ENCODE measurements at places on chromosomes 13 and 19.

GRCh38 chr19:42333975-42334696, 8.7 kb downstream of the MEGF8 start:
- no peak for DNase-seq

DNA sequence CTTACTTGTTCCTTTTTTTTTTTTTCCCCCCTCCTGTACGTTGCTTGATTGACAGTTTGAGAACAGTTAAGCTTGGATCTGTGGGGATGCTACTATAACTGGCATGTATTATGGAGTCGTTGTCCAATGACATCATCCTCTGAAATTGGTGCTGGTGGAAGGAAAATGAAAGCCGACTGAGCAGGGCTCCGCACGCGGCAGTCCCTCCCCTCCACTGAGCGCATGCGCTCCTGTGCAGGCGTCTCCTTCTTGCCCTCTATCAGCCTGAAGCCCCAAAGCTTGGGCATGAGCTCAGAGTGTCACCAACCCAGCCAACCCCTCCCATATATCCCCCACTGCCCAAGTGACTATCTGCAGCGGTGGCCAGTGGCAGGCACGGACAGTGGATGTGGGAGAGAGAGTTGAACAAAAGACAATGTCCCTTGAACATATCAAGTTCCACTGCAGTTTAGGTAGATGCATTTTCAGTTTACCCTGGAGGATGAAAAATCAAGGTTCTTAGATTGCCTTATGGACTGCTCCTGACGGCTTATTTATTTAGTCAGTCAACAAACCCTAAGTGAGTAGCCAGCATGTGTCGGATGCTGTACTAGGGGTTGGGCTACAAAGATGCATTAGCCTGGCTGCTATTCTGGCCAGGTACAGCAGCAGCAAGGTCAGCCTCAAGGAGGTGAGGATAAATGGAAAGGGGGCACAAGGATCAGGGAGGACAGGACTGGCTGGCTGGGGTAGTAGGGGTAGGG, 20.8 kb downstream of the MBNL2 start:
- DNase-seq = peak; percentile 38

GRCh38 chr13:20700288-20700687, 3.2 kb upstream of the IL17D start:
- DNase-seq = no peak

GRCh38 chr13:94702181-94703041, 9.9 kb downstream of the SOX21 start:
- DNase-seq = no peak

DNA sequence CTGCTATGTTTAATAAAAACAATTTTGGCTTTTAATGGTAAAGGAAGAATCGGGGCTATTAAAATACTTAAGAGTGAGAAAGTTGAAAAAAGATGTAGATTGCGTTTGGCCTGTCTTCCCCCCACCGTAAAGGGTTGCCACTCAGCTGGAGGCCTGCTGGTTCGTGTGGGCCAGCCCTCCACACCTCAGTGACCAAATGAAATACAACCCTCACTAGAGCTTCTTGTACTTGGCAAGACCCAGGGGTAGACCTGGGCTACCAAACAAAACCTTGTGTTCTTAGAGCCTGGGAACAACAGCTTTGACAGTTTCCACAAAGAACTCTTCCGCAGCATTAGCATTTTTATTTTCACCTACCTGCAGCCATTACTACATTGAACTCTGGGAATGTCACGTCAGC, 152.8 kb upstream of the PABPC3 start:
- no peak for DNase-seq

DNA sequence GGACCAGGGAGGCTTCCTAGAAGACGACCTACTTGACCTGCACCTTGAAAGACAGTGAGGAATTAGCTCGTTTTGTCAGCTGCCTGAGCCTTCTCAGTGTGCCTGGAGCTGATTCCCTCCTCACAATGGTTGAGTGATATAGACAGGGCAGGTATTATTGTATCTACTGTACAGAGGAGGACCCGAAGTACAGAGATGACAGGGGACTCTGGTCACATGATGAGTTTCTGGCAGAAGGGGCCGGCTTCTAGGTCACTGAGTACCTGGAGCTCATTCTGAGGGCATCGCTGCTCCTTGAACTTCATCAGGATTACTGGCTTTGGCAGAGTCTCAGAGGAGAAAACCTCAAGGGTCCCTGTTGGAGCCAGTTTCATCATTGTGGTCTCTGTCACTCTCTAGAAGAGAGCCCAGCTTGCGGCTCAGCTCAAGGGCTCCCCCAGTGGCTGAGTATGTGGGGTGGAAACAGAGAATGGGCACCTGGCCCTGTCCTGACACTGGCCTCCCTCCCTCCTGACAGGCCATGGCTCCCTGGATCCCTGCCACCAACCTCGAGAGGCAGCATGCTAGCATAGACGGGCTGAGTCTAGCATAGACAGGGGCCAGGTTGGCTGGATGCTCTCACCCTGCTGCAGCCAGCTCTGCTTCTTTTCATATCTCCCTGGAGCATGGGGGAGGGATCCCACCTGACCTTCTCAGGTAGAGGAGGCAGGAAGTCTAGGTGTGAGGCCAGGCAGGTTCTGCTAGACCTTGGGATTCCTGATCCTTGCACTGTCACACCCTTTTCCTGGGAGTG, 38.7 kb downstream of the NFIX start:
- DNase-seq = no peak

GRCh38 chr13:52455677-52456041, 381 bp downstream of the CKAP2 start:
- peak; percentile 50 for DNase-seq

GRCh38 chr19:30804751-30805150, 432.6 kb downstream of the ZNF536 start:
- DNase-seq = no peak

- no peak for DNase-seq
Observed at GRCh38 chr13:114015111-114015968, 41.5 kb upstream of the C13orf46 start.

DNA sequence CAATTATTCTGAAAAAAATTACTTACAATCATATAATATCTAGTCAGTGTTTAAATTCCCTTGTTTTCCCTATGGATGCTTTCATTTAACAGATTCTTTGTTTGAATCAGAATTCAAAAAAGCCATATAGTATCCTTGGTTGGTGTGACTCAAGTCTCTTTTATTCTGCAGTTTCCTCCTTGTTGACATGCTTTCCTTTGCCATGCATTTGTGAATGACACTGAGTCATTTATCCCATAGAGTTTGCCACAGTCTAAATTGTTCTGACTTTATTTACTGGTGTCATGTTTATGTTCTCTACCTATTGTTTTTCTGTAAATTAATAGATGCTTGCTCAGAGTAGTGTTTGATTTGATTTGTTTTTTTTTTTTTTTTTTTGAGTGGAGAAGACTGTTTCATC, 893.8 kb upstream of the SLC10A2 start:
- DNase-seq = peak; percentile 70

- peak; percentile 73 for DNase-seq
Observed at GRCh38 chr19:12092065-12092867, 27.7 kb downstream of the ZNF844 start.

- DNase-seq = no peak
Observed at GRCh38 chr19:50817941-50818858, 5.4 kb downstream of the KLK1 start.

DNA sequence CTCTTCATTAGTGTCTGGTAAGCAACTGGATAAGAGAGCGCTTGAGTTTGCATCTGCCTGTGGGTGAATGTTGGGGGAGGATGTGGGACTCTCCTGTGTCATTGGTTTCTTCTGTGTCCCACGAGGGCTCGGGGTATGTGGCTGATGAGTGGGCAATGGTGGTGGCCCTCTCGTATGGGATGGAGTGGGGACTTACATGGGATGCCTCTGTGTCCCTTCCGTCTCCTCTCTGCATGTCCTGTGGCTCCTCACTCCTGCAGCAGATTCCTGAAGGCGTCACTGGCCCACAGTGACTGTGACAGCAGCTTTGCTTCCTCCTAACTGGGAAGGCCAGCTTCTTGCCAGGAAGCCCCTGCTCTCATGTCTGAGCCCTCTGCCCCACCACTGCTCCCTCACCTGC, 2.6 kb upstream of the LRP3 start:
- no peak for DNase-seq

GRCh38 chr19:43300876-43301765, 31.8 kb upstream of the PSG9 start:
- peak; percentile 4 for DNase-seq

DNA sequence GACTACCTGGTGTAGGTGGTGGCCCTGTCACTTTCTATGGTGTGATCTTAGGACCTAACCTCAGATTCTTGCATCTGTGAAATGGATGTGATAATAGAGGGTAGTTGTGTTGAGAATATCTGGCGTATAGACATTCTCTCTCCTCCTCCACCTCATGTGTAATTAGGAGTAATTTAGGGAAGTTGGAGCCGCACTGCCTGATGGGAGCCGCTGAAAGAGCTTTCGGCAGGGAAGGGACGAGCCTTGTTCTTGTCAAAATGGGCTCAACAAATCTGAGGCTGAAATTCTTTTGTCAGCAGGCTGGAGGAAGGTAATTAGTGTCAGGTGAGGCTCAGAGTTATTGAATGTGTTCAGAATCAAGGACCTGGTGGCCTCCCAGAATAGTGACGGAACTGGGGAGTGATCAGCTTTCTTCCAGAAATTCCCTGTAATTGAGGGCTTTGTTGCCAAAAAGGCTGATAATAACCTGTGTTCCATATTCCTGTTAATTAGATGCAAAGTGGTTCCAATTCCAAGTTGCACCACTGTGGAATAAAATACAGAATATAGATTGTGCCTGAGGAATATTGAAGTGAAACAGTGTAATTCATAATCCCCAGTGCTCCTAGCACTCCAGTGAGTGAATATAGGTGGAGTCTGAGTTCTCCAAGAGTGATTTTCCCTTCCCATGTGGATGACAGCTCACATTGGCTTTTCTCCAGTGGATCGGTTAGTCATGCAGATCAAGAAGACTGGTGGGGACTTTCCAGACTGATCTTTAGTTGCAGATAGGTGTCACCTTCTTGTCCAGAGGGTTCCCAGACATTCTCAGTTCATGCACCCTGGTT, 47.5 kb downstream of the SPATA13 start:
- peak; percentile 51 for DNase-seq

- peak; percentile 21 for DNase-seq
Observed at GRCh38 chr19:29942404-29943261, 594 bp downstream of the URI1 start.

DNA sequence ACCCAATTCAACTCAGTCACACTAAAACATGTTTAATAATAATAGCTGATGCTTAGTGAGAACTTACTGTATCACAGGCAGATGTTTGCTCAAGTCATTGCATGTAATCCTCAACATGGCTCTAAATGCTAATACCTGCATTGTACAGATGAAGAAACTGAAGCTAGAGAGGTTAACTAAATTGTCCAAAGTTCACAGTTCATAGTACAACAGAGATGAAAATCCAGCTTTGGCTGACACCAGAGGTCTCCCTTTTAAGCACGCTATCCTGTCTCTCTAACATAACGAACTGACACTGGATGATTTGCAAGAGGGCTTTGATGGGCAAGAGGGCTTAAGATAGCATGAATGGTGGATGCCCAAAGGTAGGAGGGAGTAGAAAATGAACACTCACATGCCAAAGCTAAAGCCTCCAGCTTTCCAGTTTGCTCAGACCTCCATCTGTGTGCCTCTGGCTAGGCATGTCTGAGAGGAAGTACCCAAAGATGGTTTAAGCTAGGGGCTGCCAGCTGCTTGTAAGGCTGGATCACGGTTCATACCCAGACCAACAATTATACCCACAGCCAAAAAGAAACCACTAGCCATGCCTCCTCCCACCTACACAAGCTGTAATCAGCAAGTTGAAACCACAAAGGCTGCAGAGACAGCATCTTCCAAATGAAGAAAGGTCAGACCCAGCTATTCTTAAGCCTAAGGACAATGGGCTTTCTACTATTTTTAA, 196.9 kb upstream of the UBL3 start:
- no peak for DNase-seq

DNA sequence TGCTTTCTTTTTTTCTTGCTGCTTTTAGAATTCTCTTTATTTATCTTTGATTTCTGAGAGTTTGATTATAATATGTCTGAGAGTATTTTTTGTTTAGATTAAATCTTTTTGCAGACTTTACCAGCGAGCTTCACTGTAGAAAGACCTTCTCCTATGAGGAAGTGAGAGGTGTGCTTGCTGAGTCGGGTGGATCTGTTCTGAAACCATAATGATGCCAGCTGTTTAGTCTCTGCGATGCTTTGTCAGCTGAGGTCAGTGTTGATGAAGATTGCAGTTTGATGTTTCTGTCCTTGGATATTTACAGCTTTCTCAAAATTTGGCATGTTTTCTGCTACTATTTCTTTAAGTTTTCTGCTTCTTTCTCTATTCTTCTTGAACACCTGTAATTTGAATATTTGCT, 309.1 kb upstream of the SLITRK6 start:
- no peak for DNase-seq

DNA sequence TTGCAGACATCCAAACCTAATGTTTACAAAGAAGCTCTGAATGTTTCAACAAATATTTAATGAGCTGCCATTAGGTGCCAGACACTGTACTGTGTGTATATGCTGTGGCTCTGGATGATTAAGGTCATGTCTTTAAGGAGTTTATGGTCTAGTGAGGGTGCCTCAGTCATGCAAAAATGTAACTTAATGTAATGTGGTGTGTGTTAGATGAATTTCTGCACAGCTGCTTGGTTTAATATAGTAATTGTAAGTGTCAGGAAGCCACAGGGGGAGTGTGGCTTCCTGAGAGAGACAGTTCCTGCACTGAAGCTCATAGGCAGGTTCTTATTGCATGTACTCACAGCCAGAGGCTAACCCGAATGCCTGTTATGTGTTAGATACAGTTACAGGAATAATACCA, 43.3 kb downstream of the SPATA13 start:
- DNase-seq = no peak

DNA sequence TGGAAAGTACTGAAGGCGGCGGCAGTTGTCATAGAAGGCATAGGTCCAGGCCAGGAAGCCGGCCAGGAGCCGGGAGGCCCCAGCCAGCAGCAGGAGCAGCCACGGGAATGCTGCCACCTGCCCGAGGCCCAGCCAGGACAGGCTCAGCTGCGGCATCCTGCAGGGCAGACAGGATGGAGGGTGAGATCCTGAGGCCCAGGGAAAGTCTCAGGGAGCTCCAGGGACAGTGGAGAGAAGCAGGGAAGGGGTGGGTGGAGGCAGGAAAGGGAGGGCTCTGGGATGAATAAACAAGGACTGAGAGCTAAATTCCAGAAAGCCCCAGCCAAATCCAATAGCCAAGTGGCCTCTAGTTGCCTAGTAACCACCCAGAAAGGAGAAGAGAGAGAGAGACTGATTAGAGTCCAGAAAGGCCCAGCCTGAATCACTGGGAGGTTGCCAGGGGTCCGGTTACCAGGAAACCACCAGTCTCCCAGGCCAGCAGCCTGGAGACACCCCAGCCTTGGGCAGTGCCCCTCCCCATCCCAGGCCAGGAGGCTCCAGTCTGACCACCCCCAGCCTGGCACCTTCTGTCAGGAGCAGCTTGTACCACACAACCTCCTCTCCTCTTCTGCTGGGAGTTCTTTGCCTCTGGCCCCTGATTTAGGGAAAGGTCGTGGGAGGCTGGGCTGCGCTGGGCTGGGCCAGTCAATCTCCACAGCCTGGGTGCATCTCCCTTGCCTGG, 7.5 kb upstream of the OR10H5 start:
- no peak for DNase-seq
